Cerebellum (tissue), 4 donors: ENCODE measurements at places on chromosomes 2 and 18.

DNA sequence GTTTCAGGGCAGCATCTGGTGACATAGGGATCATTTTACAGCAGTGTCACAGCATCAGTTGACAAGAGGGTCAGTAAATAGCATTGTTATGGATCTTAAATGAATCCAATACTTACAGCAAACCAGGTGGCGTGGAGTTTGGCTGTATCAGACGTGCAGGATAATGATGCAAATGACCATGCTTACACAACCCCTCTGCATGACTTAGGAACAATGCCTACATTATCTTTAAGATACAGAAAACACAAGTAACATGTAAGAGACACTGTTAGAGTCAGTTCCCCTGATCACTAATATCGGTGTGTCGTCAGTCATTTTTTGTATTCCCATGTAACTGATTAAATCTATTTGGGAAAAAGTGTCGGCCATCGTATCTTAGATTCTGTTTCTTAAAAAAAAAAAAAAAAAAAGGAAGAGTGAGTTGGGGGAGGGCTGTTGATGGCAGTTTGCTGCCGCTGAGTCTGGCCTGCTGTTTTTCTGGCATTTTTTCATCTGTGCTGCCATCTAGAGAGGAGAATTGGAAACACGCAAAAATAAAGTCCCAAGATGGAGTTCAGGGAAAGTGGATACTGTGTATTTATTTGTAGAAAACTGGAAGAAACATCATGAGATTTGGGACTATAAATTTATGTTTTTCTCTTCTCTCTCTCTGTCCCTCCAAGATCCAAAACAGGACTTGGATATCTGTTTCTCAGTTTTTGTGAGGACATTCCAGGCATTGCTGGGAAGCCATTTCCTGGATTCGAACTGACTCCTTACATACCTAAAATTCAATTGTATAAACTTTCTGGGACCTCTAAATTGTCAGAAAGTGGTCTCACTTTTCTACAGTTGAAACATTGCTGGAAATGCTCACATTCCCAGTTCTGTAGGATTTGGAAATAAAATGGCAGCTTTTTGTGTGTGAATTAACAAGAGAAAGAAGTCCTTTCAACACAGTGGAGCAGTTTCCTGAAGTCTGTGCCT is 60.3 kb upstream of the AGPS start:
- peak; percentile 69 for DNase-seq

DNA sequence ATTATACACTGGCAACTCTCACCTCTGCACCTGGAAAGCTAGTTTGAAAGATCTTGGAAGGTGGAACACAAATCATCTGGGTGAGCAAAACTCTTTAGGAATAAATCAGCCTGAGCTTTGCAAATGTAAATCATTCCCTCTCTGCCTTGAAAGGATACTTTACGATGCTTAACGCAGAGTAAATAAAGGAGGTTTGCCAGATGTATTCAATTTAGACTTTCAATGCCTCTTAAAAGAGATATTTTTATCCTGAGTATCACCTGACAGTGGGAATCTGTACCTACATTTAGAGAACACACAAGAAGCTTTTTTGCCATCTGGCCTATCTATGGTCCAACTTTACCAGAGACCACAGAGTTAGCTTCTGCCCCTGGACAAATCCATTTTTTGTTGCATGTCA is 983.2 kb upstream of the CDH2 start:
- DNase-seq: no peak

DNA sequence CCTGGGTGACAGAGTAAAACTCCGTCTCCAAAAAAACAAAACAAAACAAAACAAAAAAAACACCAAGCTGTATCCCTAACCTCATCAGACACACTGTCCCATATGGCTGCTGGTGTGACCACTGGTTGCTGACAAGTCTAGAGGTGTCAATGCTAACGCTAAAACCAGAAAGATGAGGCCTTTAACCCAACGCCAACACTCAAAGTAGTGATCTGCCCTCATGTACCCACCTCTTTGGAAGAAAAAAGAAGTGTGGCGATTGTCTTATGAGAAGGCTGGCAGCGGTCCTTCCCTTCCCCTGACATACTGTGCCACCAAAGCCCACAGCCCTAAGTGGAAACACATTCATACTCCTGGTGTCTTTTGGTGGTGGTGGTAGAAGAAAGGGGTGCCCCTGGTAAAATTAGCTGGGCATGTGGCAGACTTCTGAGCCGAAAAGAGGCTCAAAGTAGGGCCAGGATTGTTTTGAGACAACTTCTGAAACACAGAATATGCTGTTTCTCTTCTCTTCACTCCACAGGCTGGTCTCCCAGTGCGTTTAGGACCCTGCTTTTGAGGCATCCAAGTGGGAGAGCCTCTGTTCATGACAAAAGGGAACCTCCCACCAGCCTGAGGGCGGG is 9.8 kb downstream of the SERTAD2 start:
- no peak for DNase-seq

DNA sequence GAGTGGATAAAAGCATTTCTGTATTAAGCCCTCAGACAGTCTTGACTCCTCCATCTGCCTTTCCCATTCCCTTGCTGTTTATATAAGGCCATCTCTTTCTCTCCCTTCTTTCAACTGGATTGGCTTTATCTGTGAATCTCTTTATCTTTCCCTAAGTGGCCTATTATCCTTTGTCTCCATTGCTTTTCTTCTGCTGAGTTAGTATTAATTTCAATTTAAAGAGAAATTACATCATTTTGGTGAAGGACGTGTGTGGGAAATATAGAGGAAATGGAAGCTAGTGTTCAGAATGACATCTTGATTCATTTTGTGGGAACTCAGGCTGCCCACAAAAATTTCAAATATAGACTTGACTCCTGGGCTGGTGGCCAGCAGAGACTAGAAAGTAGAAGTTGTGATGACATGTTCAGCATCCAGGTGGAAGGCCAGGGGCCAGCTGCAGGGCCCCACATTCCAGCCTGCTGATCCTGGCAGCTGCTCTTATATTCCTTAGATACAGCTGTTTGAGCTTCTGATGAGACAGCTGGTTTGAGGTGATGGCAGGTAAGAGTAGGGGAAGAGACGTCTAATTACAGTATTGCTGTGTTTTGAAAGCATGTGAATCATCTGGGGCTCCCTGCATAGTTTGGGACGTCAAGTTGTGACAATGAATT is 52.3 kb downstream of the DIS3L2 start:
- DNase-seq: no peak

GRCh38 chr2:118974103-118974993 is 32.4 kb downstream of the MARCO start:
- DNase-seq: no peak

DNA sequence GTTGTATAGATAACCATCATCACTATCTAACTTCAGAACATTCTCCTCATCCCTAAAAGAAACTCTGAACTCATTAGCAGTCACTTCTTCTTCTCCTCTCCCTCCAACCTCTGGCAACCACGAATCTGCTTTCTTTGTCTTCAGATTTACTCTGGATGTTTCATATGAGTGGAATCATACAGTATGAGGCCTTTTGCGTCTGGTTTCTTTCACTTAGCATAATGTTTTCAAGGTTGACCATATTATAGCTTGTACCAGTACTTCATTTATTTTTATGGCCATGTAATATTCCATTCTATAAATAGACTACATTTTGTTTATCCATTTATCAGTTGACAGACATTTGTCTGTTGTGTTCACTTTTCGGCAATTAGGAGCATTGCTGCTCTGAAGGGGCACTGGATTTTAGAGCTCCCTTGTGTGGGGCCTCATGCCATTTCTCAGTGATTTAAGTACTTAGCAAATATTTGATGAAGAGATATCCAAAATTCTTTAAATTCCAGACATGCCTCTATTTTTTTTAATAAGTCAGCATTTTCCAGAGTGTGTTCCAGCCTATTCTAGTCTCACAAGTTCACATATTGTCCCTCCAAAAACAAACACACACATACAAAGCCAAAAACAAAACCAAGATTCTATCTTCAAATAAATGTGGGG is 22.5 kb upstream of the MAP3K20 start:
- DNase-seq: no peak

DNA sequence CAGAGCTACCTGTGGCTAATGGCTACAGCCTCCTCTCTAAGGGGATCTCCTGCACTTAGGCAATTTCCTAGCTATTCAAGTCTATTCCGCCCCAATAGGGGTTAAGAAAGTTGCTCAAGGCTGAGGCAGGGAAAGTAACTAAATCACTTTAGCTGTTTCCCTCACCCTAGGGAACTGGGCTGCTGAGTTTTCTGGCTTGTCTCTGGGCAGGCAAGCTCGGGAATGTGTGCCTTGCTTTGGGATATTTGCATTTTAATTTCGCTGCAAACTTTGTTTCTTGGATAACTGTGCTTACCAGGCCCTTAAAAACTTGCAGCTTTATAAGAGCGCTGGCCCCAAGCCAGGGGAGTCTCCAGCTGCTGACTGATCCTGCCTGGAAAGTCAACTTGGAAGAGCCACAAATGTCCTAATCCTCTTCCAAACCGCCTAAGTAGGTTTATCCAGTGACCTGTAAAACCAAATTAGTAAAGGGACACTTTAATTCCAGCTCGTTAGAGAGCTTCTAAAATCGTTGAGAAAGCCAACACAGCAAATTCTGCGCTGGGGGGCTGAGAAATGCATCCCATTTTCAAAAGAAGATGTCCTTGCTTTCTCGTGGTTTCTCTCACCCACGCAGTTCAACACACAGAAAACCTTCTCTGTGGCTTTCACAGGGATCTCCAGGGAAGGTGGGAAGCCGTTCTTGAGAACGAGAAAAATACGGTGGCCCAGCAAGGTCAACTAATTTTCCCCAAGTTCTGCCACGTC is 59.5 kb upstream of the SP3 start:
- no peak for DNase-seq

- DNase-seq: no peak
These were observed 82.8 kb downstream of the LOXHD1 start for GRCh38 chr18:46574000-46574742.

GRCh38 chr2:227576110-227576509 is 22.6 kb upstream of the SCYGR2 start:
- no peak for DNase-seq

GRCh38 chr2:134918526-134919340 is at the start of gene CCNT2:
CCNT2 (plus strand) TSS chr2:134918822; CDS start chr2:134918855, 33 bp downstream.
- DNase-seq: peak; percentile 94

DNA sequence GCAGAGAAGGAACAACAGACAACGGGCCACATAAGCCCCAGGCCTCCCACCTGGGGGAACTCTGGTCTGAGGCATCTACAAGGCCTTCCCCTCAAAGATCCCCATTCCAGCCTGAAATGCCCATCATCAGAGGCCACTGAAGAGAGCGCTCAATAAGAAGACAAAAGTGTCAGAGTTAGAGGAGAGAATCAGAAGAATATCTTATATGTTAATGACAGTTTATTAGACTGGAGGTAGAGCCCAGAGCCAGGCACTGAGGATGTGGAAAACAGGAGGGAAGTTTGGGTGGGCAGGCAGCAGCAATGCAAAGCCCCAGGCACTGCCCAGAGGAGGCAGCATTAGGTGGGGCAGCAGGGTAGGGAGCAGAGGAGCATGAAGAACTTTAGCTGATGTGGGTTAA is 2.9 kb upstream of the CTIF start:
- no peak for DNase-seq

- no peak for DNase-seq
These were observed 131.4 kb upstream of the BOD1L2 start for GRCh38 chr18:57015451-57015850.

GRCh38 chr18:3054780-3055179 is 41.8 kb upstream of the LPIN2 start:
- no peak for DNase-seq

DNA sequence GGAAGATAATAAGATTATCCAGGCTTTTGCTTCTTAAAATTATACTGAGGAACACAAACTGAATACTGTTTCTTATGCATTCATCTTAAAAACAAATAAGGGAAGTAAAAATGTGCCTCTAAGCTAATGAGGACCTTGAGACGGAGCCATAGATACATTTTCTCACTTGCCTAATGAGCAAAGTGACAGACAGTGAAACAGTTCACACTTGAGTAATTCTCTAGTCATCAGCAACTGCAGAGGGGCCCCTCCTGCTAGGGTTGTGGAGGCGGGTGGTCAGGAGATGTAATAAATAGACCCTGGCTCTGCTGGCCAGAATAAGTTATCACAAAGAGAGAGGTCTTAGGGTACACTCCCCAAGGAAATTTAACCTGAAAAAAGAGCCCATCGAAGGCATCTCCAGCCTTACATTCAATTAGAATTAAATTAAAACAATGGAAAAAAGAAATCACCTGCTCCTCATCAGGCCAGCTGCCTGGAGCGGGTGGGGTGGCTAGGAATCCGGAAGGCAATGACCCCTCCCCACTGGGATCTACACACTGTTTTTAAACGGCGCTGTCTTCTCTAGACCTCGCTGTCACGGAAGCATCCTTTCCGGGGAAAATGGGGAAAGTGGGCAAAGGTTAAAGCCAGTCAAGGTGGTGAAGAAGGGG is 32.6 kb upstream of the INSIG2 start:
- no peak for DNase-seq

DNA sequence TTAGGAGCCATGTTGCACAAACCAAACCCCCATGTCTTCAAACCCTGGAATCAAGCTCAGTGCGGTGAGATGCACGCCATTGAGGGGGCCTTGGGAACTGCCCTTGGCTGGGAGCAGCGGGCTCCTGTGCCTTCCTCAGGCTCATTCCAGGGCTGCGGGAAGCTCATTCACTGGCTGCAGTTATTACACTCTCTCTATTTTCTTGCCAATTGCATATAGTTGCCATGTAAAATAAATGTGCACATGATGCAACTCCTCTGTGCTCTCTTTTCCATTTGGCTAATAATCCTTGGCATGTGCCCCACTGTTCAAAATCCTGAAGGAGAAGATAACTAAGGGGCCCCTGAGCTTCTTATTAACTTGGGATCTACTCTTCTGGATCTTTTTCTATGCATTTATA is 74.7 kb downstream of the KCTD1 start:
- no peak for DNase-seq

DNA sequence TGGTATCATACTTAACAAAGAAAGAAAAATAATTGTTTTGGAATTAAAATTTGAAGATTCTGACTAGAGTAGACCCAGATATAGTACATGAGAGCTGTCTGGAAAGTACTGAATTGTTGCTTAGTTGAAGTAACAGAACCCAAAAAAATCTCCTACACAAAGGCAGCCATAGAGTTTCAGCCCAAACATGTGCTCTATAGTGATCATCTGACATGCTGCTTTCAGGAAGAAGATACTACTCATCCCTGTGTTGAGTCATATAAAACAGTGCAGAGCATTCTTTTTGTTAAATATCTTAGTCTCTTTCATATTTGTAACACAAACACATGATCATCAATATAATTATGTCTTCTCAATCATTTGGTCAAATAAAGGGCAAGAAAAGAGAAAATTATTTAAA is 84.8 kb upstream of the PTPRM start:
- no peak for DNase-seq

GRCh38 chr2:10190737-10191532 is 68.4 kb downstream of the RRM2 start:
- no peak for DNase-seq

DNA sequence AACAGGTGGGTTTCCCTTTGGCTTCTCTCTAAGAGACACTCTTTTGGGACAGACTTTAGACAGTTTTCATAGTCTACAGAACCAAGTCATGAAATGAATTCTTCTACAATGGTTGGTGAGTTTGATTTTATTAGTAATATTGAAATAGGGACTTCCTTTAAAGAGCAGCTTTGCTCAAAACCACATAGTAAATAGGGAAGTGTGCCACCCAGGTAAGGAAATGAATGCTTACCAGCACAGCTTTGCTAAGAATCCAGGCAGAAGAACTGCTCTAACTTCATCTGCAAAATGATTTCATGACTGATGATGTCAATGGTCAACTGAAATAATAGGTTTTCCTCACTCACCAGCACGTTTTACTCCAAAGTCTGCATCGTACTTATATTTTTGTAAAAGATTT is 89.2 kb downstream of the NYAP2 start:
- DNase-seq: no peak
